ENCODE measurements at places on chromosomes 16 and 17.

DNA sequence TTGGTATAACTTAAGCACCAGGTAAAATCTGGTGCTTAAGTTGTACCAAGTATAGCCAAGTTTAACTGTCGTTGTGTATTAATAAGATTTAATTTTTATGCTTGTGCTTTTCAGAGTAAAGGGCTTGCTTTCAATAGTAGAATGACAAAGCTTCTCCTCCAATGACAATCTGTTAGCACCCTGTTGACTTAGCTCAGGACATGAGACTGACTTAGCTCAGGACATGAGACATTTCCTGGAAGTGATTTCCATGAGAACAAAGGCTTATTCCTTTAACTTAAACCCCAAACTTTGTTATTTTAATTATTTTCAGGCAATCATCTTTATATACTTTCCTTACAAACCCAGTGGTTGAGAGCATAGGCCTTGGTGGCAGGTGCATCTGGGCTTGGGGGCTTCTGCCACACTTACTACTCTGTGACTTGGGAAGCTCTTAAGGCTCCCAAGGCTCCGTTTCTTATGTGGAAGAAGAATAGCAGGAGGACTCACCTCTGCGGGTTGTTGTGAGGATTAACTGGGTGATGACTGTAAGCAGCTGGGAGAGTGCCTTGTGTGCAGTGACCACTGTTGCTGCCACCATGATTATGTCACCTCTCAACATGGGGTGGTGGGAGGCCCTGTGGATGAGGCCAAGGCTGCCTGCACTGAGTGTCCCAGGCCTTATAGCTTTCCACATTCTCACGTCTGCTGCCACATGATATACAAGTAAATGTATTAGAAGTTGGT lies 59.4 kb upstream of the CMIP start:
- DNase-seq, result no peak

DNA sequence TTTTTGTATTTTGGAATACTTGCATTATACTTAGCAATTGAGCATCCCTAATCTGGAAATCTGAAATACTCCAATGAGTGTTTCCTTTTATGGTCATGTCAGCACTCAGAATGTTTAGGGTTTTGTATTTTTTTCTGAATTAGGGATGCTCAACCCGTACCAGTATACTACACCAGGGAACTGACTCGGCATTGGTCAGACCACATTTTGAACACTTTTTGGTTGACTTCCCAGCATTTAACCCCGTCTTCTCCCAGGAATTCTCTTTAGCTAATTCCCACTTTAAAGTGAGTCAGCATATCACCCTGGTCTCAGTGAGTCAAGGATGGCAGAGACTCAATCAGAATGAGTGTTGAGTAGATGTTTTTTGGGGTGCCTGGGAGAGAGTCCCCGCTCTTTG lies 177.9 kb downstream of the SPECC1 start:
- no peak for DNase-seq

- DNase-seq, result no peak
These were observed 43.1 kb downstream of the DUSP14 start for GRCh38 chr17:37532756-37533155.

DNA sequence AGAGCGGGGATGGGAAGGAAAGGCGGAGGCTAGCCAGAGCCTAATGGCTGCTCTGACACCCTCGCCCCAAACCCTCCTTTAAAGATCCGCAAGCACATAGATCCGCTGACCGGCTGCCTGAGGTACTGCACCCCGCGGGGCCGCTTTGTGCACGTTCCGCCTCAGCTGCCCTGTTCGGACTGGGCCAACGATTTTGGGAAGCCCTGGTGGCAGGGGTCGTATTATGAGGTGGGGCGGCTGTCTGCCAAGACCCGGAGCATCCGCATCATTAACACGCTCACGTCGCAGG lies 663 bp downstream of the CYB5D1 start:
- DNase-seq, result no peak

DNA sequence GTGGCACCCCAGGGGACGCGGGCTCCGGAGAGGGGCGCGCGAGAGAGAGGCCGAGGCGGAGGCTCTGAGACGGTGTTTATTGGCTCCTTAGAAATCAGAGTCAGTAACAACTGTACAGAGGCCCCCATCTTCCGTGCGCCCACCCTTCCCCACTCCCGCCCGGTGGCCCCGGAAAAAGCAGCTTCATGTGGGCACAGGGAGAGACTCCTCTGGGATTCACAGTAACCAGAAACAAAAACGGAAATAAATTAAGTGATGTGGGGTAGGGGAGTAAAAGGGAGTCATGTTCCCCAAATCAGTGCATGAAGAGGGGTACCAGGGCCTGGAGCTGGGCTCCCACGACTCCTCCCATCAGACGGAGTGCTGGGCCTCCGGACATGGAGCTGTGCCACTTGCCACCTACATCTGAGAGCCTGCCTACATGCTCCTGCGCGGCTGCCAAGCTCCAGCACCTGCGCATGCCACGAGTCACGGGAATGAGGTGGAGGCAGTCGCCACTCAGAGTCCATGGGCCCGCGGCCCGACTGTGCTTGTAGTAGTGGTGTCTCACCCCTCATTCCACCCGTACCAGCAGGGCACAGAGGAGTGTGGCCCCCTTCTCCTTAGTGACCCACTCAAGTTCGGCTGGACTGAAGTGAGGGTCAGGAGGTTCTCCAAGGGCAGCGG lies 543 bp upstream of the GPS2 start:
- DNase-seq, result no peak

DNA sequence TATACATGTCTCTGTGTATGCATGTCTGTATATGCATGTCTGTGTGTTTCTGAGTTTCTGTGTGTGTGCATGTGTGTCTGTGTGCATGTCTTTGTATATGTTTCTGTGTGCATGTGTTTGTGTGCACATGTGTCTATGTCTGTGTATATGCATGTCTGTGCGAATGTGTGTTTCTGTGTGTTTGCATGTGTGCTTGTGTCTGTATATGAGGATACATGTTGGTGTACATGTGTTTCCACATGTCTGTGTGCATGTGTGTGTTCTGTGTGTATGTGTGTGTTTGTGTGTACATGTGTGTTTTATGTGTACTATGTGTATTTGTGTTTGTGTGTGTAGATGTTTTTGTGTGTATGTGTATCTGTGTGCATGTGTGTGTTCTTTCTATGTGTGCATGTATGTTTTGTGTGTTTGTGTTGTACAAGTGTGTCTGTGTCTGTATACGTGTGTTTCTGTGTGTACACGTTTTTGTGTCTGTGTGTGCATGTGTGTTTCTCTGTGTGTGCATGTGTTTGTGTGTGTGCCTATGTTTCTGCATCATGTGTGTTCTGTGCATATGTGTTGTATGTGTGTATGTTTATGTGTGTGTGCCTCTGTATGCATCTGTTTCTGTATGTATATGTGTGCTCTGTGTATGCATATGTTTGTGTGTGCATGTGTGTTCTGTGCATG lies 8.9 kb upstream of the RAB37 start:
- no peak for DNase-seq
